ENCODE measurements at places on chromosomes 1 and 21. TPM values are rescaled to one million over a fixed set of nuclear protein-coding genes. Genes with fewer than 3 reads are reported as not detected.

IGSF8 gene
- 18.8 TPM for polyA plus RNA-seq

GRCh38 chr1:167955915-167956314 is 19.0 kb upstream of the MPC2 start:
- no peak for DNase-seq

- DNase-seq = no peak
Measured at GRCh38 chr1:161910604-161911003, 113.1 kb downstream of the OLFML2B start.

GRCh38 chr1:101474039-101474665 is 237.3 kb downstream of the S1PR1 start:
- DNase-seq = no peak

DNA sequence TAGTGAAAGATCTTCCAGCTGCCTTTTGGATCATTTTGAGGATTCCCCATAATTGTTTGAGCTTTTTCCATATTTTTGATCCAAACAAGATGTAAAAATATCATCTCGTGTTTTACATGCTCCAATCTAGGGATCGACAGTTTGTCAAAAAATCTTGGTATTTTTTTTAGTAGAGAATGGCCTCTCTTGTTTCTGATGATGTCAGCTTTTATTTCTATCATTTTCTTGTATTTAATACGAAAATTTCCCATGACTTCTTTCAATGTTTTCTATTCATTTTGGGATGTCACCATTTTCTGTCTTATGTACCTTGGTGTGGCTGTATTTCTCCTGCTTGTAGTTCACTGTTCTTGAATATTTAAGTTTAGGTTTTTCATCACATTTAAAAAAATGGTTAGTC is 812.0 kb upstream of the NCAM2 start:
- DNase-seq = no peak

SUSD4 gene
- polyA plus RNA-seq = 0.29 TPM

CELA2B gene
- not detected for polyA plus RNA-seq

GRCh38 chr1:105558023-105558422 is 1498.5 kb upstream of the PRMT6 start:
- no peak for DNase-seq

DNA sequence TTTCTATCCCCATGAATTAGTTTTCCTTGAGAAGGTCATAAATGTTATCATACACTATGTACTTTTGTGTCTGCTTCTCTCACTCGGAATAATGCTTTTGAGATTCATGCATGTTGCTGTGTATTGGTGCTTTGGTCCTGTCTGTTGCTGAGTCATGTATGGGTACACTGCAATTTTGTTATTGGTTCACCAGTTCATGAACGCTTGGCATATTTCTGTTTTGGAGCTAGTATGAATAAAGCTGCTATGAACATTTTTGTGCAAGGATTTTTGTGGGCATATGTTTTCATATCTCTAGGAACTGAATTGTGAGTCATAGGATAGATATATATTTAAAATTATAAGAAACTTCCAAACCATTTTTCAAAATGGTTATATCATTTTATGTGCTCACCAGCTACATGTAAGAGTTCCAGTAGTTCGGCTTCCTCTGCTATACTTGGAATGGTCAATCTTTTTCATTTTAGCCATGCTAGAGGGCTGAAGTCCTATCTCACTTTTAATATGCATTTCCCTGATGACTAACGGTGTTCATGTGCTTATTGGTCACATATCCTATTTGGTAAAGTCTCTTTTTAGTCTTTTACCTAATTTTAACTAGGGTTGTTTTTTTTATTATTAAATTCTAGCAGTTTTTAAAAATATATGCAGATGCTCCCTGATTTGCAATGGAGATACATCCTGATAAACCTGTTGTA is 38.2 kb downstream of the ETS2 start:
- peak; percentile 46 for DNase-seq

- DNase-seq = no peak
Measured at GRCh38 chr1:78799926-78800325, 150.3 kb downstream of the IFI44 start.

GRCh38 chr1:8004113-8004802 is 21.9 kb downstream of the ERRFI1 start:
- DNase-seq = no peak

GRCh38 chr21:42343963-42344510 is 6.8 kb downstream of the TFF2 start:
- no peak for DNase-seq

HTR1D gene
- 0.07 TPM for polyA plus RNA-seq

All from AG04450 (cell line).